Activated CD8-positive, alpha-beta memory T cell treated with anti-CD3 and anti-CD28 coated beads, Interleukin-2, amount 50 U/mL, for 4 hours (primary cell): ENCODE measurements at places on chromosomes 16 and 17.

DNA sequence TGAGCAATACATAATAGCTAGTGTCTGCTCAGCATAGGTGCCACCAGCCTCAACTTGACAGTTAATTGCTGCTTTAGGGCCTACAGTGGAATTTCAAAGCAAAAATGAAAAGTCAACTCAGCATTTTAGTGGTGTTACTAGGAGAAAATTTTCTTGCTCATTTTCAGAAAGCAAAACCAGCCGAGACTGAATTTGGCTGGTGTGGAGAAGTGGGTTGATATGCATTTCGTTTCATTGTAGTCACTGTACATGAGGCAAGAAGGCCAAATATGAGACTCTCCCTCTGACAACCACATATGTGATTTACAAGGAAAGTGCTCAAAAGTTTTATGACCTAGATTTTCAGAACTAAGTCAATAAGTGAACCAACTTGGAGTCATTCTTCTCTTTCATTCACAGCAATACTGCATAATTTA lies 54.0 kb downstream of the DUSP14 start:
- no peak for DNase-seq

- DNase-seq, result no peak
Measured at GRCh38 chr17:42185621-42185930, 324 bp upstream of the HCRT start.

GRCh38 chr16:89277641-89278341 lies 60.3 kb downstream of the ZNF778 start:
- DNase-seq, result no peak

GRCh38 chr16:77359065-77359502 lies 75.8 kb downstream of the ADAMTS18 start:
- no peak for DNase-seq

DNA sequence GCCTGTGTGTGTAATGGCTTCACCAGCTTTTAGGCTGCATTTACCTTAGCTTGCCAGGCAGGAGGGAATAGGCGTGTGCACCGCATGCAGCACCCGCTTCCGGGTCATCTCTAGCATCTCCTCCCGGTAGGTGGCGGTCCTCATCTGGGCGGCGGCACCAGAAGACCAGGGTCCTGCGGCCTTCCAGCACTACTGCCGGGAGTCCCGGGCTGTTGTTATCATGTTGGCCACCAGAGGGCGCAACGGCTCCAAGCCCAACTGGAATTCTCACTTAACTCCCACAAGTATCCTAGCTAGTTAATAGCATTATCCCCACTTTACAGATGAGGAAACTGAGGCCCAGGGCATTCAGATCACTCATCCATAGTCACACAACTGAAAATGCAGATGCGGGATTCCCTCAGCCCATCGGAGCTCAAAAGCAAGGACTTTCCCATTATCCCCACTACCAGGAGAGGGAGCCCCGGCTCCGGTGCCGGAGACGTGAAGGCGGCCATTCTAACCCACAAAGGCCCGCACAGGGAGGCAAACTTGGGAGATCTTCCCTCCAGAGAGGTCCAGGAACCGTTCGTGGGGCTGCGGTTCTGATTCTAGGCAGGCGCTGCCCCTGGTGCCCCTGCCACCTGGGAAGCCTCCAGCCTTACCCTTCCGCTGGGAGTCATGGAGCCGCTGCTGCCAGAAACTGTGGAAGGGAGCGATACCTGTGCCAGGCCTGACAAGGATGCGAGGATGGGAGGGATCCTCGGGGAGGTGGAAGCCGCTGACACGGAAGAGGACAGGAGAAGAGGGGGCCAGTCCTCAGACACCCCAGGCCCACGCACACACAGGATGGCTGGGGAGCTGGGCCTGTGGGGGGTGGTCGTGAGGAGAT lies 23.9 kb downstream of the LGALS9 start:
- DNase-seq, result peak; percentile 65

DNA sequence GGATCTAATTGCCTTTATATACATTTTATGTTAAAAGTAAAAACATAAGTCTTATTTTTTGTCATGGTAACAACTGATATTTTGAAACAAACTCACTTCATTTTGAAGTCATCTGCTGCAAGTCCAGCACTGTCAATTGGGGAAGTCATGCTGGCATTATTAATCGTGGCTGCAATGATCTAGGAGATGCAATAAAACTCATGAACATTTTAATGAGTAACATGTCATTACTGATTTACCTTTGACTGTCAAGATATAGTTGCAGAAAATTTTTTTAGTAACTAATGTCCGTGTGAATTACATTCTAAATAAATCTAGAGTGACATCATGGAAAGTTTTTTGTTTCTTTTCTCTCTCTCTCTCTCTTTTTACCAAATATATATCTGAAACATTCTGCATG lies 17.3 kb upstream of the KRT24 start:
- DNase-seq, result no peak

DNA sequence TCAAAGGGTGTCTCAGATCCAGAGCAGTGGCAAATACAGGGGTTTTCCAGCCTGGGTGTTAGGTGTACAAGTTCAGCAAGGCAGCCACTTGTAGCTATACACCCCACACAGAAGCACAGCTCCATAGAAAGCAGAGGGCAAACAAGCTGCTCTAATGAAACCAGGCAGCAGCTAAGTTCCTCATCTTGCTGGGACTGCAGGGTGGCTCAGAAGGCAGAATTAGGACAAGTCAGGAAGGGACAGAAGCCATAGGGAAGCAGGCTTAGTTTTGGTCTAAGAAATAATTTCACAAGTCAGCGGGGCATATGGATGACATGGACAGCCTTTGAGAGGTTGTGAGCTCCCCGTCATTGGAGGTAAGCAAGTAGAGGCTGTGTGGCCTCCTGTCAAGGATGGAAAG lies 23.7 kb downstream of the CNGB1 start:
- DNase-seq, result no peak

GRCh38 chr17:63035695-63036094 lies 69.7 kb downstream of the TANC2 start:
- DNase-seq, result no peak

DNA sequence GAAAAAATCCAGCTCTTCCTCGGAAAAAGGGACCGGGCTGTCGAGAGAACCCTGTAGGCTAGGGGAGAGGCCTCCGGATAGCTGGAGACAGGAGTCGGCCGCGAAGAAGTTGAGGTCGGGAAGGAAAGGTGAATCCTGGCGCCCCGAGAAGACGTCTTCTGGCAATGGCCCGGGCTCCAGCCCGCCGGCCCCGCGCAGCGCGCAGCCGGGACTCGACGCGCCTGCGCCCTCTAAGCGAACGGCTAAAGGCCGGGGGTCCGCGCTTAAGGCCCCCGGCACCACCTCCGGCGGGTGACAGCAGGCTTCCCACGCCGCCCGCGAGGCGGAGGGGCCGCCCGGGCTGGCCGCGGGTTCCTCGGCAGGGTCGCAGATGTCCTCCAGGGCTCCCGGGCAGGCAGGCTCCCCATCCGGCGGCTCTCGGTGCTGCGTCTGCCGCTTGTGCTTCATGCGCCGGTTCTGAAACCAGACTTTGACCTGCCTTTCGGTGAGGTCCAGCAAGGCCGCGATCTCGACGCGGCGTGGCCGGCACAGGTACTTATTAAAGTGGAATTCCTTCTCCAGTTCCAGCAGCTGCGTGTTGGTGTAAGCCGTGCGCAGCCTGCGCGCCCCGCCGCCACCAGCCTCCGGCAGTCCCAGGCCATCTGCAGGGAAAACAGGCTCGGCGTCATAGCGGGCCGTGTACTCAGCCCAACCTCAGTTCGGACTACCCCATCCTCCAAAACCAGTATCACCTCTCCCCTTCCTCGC lies 1.6 kb downstream of the HOXB2 start:
- DNase-seq, result peak; percentile 53

- no peak for DNase-seq
Measured at GRCh38 chr16:53743149-53743566, 39.2 kb downstream of the FTO start.

GRCh38 chr16:89230255-89230654 lies 12.8 kb downstream of the ZNF778 start:
- no peak for DNase-seq

- DNase-seq, result no peak
Measured at GRCh38 chr16:56305956-56306565, 114.8 kb downstream of the GNAO1 start.

DNA sequence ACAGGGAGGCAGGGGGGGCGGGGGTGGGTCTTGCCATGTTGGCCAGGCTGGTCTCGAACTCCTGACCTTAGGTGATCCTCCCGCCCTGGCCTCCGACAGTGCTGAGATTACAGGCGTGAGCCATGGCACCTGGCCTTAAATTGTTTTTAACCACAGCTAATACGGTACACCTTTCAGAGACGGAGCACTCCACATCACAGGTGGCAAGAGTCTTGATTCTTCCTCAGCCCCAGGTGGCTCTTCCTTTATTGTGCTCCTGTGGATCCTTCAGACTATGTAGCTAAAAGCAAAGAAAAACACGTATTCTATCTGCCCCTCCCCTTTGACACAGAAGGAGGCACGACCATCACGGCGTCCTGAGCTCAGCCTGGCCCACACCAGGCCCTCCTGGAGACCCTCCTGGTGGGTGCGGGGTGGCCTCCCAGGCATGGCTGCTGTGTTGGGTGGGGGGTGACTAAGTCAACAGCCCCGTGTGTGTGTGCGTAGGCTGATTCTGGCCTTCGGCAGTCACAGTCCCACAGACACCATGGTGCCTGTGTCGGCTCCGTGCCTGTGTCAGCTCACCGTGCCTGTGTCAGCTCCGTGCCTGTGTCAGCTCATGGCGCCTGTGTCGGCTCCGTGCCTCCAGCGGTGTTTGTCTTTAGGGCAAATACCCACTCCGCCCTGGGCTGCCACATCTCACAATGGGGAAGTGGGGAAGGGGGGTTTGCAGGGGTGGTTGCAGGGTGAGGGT lies 10.8 kb upstream of the SECTM1 start:
- no peak for DNase-seq

DNA sequence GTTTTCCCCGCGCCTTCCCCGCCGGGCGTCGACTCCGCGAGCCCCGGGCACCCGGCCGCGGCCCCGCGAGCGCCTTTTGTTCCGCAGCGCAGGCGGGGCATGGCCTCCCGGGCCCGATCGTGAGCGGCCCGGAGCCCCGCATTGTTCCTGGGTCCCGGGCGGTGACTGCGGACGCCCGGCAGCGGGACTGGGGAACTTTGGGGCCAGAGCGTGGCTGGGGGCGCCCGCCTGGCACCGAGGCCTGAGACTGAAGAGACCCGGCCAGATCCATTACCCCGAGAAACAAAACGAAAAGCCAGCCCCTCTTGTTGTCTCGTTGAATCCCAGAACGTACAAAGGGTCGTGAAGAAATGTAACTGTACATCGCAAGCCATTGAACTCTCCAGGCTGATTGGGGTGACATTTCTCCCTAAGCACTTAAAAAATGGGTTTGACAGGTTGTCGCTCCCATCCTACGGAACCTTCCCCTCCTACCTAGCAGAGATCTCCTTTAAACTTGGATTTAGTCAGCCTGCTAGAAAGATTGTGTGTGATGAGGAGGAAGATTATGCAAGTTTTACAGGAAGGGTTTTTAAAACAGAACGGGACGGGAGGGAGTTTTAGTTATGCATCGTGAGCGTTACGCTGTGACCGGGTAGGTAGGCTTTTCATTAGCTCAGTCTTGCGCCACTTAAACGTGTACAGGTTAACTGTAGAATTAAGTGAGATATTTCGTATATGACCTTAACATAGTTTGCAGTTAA lies 825 bp downstream of the METTL9 start:
- no peak for DNase-seq

DNA sequence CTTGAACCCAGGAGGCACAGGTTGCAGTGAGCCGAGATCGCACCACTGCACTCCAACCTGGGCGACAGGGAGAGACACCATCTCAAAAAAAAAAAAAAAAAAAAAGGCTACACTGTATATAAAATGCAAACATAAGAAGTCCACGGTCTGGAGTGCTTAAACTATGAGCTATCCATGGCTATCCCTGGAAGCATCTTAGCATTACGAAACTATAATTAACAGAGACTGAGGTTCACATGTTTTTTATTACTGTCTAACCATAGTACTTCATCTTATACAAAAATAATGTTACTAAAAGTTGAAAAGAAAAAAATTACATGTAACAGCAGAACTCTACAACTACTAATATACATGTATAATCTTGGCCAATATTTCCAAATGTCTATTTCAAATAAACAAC lies 32.8 kb downstream of the HELZ start:
- DNase-seq, result no peak

DNA sequence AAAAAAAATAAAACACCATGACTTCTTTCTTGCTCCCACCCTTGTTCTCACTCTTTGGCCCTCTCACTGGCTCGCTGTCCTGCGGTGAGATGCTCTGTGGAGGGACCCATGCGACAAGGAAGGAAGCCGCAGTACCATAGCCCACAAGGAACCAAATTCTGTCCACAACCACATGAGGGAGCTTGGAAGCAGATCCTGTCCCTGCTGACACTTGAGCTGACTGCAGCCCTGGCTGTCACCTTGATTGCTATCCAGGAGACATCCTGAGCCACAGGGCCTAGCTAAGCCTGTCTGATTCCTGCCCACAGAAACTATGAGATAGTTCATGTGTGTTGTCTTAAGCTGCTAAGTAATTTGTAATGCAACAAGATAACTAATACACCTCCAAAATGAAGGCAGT lies 4.8 kb upstream of the MT2A start:
- no peak for DNase-seq

DNA sequence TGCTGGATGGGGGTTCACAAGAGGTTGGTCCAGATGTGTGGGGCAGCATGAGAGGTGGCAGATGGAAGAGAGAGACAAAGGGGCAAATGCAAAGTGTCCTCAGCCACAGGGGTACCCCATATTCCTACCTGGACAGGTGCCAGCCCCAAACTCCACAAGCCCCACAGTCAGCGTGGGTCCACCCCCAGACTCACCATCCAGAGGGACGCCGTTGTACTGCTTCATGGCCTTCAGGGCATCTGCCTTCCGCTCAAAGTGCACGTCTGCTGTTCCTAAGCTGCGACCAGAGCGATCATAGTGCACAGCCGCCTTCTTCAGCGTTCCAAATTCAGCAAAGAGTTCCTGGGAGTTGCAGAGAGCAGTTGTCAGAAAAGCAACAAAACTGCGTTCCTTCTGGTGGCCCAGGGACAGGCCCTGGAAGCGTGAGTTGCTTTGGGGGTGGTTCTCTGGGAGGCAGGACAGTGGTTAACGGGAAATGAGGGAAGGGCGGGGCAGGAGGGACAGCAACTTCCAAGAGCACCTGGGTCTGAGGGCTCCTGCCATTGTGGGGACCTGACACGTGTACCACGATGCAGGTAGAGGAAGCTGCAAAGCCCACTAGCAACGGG lies 2.3 kb downstream of the ALYREF start:
- DNase-seq, result no peak

DNA sequence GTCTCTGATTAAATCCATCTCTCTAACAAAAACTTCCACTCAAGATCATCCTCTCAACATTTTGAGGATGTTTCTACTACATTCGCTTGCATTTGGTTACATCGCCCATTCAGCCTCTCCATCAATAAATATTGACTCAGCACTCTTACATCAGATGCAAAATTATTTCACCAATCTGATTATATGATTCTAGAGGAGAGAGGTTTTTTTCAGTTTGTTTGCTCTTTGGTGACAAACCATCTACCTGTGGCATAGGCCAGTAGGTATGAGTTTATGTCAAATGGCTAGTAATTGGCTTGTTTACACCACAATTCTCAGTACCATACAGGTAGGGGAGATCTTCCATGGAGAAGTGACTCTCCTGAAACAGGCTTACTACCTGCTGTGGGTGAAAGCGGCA lies 52.3 kb downstream of the TOX3 start:
- no peak for DNase-seq
